ENCODE measurements at places on chromosomes 13 and 19.
A peak's percentile ranks its signal among the peaks of the same experiment; 100 is the strongest.

GRCh38 chr13:35832551-35832950 is 298.6 kb downstream of the DCLK1 start:
- DNase-seq, result no peak

GRCh38 chr13:68125087-68125480 is 894.9 kb upstream of the PCDH9 start:
- no peak for DNase-seq

- DNase-seq, result peak; percentile 38
Measured at GRCh38 chr19:3699741-3700241, 477 bp downstream of the PIP5K1C start.

DNA sequence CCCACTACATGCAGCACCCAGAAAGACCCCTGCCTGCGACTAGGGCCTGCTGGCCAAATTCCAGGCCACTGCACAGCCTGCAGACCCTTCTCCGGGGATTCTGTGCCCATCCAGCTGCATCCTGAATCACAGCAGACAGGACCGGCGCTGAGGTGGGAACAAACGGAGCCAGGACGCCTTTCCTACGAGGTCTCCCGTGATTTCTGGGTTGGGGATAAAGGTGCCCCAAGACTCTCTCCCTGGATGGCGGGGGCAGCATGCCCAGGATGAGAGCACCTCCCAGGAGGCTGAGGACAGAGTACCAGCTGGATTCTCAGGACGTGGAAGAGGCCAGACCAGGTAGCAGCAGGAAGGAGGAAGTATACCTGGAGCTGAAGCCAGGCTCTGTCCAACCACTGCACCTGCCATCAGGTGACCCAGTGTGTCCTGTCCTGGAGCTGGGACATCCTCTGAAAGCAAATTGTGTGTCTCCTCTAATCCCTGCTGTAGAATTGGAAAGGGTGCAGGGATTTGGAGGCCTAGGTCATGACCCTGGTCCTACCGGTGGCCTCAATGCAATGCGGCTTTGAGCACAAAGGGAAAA is 3.4 kb upstream of the FUT5 start:
- DNase-seq, result no peak

DNA sequence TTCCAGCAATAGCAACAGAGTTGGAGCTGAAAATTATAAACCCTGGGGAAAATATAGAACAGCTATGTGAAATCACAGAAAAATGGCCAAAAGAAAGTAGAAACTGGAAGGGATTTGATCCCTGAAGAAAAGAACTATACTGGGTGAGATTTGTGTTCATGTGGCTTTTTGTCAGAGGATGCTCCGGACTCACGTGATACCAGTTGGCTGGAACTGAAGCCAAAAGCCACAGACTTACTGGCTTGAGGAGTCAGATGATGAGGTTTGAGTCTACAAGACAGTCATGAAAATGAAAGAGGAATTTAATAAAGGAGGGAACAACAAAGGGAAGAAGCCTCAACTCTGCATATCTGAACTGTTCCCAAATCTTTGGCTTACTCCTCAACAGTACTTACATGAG is 427.1 kb downstream of the GPC5 start:
- no peak for DNase-seq

DNA sequence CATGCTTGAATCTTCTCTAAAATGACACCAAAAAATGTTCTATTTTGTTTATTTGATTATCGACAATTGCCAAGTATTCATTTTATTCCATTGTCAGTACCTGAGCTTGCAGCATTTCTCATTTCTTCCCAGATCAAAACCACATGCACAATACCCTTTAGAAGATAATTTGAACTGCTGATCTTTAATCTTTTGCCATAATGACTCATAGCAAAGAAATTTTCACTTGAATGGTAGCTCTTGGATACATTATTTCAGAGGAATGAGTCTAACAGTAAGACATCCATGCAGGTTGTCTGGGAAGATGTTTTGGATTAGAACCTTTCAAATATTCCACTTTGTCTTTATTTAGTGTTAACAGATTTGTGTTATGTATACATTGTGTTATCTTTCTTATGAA is 42.0 kb upstream of the RXFP2 start:
- no peak for DNase-seq

DNA sequence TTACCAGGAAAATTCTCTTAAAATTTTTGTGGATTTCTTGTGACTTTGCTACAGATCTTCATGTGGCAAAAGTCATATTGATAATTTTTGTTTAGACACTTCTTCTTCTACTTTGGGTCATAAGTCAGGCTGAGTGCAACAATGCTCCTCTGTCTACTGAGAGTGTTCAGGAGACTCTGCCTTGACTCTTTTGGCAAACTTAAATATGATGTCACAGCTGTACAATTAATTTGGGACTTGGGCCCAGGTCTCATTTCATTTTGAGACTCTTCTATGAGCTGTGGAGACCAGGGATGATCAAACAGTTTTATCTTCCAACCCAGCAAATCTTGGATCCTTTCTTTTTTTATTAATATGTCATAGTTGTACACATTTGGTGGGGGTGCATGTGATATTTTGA is 19.7 kb upstream of the IPO5 start:
- DNase-seq, result no peak

DNA sequence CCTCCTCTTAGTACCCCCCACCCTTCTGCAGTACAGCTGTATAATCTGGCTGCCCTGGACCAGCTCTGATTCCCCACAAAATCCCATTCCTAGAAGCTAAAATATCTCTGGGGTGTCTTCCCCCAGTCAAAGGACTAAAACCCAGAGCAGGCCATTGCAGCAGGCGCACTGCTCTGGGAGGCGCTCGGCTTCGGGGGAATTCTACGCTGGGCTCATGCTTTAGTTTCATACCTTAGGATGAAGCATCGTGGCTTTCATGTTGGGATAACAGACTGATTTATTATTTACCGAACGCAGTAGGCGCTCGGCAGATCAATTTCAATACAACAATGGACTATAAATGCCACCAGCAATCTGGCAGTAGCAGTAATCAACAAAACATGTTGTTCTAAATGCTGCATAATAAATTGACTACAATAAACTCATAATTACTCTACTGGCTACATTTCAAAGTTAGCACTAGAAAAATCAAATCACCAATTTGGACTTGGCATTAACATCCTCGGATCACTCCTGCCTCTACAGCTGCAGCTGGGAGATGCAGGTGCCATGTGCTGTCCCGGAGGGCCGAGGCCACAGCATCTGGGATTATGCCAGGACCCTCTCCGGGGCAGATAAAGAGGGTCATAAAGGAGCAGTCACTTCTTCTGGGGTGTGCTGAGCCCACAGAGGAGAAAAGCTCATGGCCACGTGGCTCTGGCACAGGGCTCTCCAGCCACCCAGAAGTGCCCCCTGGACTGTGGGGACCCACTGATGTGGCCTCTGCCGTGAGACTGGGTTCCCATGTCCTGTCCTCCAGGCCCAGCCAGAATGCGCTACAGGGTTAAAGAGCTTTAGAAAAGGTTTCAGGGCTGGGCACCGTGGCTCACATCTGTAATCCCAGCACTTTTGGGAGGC is 35.3 kb downstream of the CEBPG start:
- no peak for DNase-seq

GRCh38 chr13:100789481-100789880 is 114.9 kb upstream of the TMTC4 start:
- no peak for DNase-seq

DNA sequence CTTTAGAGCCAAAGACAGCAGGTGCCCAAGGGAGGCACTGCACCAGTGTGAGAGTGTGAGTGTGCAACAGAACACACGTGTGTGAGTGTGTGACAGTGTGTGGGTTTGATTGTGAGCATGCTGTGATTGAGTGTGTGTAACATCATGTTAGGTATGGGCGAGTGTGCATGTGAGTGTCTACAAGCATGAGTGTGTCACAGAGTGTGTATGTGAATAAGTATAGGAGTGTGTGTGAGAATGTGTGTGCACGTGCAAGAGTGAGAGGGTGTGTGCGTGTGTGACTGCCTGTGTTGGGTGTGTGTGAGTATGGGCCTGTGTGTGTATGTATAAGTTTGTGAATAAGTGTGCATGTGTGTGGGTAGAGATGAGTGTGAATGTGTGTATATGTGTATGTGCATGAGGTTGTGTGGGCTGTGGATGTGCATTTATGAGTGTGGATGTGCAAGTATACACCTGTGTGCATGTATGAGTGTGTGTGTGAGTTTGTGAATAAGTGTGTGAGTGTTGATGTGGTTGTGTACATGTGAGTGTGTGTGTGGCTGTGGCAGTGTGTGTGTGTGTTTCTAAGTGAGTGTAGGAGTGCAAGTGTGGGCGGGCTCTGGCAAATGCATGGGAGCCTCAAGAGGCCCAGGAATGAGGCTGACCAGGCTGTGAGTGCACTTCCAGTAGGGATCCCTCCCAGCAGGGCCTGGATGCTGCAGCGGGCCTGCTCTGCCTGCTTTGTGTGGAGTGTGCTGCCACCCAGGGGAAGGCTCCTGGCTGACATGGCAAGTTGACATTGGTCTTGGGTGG is 198.4 kb downstream of the COL4A1 start:
- DNase-seq, result no peak

- no peak for DNase-seq
Measured at GRCh38 chr19:18526316-18526715, 4.4 kb upstream of the ELL start.

GRCh38 chr13:20399961-20400360 is 125.7 kb downstream of the CRYL1 start:
- DNase-seq, result no peak

DNA sequence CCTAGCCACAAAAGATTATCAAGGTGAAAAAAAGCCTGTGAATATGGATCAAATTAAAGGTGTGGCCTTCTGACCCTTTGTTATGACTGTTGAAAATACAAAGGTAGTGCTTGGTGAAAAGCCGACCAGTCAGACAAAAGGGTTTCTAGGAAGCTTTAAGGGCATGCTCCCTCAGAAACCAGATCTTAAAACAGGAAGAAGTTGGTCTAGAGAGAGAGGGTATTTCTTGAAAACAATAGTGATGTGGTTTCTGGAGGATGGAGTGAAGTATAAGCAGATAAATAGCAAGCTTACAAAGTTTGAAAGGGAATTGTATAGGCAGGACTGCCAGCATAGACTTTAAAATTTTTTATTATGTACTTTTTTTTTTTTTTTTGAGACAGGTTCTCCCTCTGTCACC is 5.0 kb upstream of the EID2 start:
- DNase-seq, result no peak

- DNase-seq, result no peak
Measured at GRCh38 chr13:36192166-36192565, 22.2 kb downstream of the SOHLH2 start.

DNA sequence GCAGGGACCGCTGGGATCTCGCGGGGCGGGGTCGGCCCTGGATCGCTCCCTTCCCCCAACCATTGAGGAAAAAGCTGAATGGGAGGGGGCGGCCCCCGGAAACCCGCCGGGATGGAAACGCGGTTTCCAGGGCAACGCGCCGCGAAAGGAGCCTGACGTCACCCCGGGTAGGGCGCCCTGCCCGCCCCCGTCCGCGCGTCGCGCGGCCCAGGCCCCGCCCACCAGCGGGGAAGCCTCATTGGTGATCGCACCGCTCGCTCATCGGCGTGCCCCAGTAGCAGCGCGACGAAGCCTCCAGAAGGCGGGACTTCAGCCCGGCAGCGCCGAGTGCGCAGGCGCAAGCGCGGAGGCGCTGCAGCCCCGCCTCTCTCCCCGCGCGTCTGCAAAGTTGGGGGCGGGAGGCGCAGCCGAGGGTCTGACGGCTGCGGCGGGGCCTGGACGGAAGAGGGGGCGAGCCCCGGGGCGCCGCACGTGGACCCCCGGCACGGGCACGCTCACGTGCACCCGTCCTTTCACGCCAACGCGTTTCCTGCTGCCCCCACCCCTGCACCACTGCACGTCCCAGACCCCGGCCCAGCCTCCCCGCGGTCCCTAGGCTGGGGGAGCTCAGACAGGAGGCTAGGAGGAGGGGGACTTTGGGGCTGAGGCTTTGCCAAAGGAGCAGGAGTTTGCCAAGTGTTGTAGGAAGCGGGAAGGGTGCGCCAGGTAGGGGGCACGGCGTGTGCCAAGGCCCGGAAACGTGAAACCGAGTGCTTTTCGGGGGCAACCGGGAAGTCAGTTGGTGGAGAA is 8.2 kb upstream of the CIRBP start:
- peak; percentile 96 for DNase-seq

- DNase-seq, result no peak
Measured at GRCh38 chr19:15251749-15252397, 19.6 kb upstream of the EPHX3 start.

- peak; percentile 78 for DNase-seq
Measured at GRCh38 chr19:4139614-4140236, 13.7 kb upstream of the CREB3L3 start.

DNA sequence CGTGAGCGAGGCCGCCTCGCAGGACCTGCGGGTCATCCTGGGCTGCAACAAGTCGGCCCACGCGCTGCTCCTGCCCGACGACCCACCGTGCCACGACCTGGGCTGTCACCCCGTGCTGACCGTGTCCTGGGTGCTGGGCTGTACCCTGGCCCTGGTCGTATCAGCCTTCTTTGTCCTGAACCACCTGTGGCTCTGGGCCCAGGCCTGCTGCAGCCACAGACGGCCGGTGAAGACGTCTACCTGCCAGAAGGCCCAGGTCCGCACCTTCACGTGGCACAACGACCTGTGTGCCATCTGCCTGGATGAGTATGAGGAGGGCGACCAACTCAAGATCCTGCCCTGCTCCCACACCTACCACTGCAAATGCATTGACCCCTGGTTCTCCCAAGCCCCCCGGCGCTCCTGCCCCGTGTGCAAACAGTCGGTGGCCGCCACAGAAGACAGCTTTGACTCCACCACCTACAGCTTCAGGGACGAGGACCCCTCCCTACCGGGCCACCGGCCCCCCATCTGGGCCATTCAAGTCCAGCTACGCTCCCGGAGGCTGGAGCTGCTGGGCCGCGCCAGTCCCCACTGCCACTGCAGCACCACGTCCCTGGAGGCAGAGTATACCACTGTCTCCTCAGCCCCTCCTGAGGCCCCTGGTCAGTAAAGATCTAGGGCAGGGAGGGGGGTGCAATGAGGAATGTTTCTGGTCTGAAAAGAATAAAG is 1.1 kb downstream of the ZNRF4 start:
- DNase-seq, result no peak

DNA sequence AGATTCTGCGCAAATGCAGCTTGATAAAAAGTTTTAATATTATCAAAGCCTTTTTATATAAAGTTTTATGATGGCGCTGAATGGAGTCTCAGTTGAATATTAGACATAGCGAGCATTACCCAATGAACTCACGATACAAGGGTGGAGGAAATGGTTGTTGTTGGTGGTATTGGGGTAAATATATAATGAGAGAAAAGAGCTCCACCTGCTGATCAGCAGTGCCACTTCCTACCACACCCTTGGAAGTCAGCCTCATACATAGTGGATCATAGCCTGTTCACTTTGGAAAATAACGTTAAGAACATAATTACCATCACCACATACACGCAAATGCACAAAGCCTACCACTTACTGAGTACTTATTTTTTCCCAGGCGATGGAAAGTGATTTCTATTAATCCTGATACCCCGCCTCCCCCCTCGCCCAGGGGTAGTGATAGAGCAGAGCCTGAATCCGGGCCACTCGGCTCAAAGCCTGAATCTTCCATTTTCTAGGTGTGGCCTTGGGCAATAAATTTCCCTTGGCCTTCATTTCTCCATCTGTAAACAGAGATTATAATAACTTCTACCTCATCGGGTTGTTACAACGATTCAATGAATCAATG is 358.3 kb downstream of the KLF5 start:
- DNase-seq, result no peak

- no peak for DNase-seq
Measured at GRCh38 chr13:28621449-28621848, 37.5 kb upstream of the POMP start.

Data from T-helper 2 cell treated with Interferon-gamma antibody and Interleukin-4, amounts not matched to agents 5 μg/mL and 100 μg/mL, for 36 hours (primary cell).